NCI-H82 (cell line): ENCODE measurements at places on chromosomes 7 and 10.

GRCh38 chr7:37083311-37084096 lies 359.2 kb upstream of the AOAH start:
- no peak for DNase-seq

GRCh38 chr7:155062411-155062810 lies 7.7 kb upstream of the HTR5A start:
- DNase-seq, result no peak

DNA sequence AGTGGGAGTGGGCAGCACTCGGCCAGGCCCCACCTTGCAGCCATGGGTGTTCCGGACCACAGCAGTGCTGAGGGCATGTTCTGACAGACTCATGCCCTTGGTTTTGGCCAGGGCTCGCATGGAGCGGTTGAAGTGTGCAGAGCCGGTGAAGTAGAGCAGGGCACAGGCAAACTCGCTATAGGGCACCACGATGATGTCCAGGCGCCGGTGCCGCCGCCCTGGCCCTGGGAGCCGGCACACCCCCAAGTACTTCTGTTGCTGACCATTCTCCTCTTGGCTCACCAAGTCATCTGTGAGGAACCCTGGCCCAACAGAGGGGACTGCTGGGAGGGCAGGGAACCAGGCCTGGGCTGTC lies 8.6 kb downstream of the POLL start:
- no peak for DNase-seq

DNA sequence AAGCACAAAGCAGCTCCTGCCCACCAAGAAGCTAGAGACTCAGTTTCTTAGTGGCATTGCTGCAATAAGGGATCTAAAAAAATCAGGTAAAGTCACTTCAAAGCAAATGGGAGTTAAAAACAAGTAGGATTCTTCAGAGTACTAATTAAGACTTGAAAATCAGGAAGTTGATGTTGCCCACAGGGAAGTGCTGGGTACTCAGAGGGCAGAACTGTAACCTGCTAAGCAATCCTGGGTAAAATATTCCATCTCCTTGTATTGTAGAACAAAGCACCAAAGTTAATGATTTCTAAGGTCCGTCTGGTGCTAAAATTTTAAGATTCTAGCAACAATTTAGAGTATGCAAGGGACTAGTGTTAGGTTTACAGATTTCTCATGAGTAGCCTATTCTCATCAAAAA lies 8.3 kb downstream of the PEX1 start:
- DNase-seq, result no peak

DNA sequence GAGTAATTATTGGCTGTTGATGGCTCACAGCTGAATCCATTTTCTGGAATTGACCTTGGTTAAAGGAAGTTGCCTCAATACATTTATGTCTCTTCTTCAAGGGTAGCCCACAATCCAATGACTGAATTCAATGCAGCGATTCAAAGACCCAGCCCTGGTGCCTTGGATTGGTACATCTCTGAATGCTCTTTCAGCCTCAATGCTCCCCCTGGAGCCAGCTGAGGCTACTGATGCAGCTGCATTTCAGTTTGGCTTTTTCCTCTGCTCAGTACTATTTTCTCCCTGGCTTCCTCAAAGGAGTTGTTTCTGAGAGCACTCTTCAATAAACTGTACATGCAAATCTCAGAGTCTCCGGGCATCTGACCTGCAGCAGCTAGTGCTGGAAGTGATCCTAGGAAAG lies 633 bp upstream of the EBLN1 start:
- DNase-seq, result peak; percentile 7

GRCh38 chr10:103197174-103197573 lies 4.1 kb upstream of the NT5C2 start:
- DNase-seq, result no peak

GRCh38 chr10:93406364-93407145 lies 75.6 kb downstream of the MYOF start:
- no peak for DNase-seq
